ENCODE measurements at places on chromosomes 13 and 19.

DNA sequence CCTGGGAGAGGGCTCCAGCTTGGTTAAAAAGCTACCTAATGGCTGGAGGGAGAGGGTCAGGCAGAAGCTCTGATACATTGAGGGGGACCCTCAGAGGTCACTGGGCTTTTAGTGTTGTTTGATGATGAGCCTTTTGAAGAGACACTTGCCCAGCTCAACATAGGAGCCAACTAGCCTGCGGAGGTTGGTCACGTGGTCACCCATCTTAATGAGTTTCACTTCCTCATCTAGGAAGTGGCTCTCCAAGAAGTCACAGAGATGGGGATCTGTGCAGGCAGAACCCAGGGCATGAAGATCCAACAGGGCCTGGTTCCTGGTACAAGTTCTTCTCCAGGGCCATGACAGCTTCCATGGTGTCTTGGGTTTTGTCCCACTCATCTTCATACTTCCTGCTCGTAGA lies 33.4 kb downstream of the IPO5 start:
- no peak for DNase-seq

DNA sequence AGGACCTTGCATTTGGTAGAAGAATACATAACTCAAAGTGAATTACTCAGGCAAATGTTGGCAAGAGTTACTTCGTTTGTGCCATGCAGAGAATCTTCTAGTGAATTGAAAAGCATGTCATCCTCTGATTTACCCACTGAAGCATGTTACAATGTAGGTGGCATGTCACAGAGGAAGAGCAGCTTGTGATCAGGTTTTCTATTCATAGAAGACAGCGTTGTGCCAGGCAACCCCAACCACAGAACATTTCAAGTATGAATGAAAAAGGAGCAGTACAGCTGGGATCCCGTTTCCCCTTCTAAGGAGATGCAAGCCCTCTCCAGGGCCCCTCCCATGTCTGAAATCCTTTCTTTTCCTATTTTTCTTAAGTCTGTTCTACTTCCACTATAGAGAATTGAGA lies 6.0 kb upstream of the KATNAL1 start:
- DNase-seq = no peak

DNA sequence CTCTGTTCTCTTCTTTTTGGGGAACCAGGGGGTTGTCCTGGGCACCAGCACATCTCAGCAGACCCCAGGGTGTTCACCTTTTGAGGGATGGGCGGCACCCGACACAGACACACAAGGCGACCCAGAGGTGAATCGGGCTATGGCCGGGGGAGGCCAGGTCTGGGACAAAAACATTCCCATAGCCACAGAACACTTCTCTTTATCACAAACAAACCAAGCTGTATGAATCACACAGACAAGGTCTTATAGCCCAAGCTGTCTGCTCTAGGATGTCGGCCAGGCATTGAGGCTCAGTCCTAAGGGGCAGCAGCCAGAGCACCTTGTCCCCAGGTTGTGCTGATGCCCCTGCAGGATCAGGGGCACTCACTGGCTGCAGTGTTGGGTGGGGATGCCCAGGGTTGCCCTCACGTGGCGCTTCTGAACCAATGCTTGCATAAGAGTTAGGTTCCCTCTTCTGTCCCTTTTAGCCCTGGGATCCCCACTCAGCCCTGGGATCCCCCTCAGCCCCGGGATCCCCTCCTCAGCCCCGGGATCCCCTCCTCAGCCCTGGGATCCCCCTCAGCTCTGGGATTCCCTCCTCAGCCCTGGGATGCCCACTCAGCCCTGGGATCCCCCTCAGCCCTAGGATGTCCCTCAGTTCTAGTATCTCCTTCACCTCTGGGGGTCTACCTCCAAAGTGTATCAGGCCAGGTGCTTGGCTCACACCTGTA lies 26.9 kb downstream of the MAU2 start:
- DNase-seq = no peak

GRCh38 chr19:54708781-54709180 lies 15.5 kb upstream of the KIR3DL3 start:
- DNase-seq = no peak

- DNase-seq = no peak
Measured at GRCh38 chr19:13507053-13507611, 853 bp upstream of the CACNA1A start.

GRCh38 chr19:38543286-38543806 lies 74.4 kb downstream of the MAP4K1 start:
- DNase-seq = no peak

- DNase-seq = no peak
Measured at GRCh38 chr13:74747186-74747955, 613.2 kb upstream of the KLF12 start.

DNA sequence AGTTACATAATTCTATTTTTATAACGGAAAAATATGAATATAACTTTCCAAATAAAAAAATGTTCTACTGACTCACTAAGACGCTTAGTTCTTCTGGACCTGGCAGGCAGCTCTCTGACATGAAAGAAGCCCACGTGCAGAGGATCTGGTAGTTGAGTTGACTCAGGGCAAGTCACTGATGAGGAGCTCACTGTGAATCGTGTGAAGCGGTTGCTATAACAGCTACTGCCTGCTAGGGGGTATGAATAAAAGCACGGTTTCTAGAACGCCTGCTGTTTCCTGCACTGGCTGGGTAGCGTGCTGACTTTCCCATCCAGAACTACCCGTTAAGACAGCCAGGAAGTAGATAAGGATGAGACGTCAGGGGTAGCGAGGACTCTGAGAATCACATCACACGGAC lies 54.7 kb upstream of the WASF3 start:
- no peak for DNase-seq

DNA sequence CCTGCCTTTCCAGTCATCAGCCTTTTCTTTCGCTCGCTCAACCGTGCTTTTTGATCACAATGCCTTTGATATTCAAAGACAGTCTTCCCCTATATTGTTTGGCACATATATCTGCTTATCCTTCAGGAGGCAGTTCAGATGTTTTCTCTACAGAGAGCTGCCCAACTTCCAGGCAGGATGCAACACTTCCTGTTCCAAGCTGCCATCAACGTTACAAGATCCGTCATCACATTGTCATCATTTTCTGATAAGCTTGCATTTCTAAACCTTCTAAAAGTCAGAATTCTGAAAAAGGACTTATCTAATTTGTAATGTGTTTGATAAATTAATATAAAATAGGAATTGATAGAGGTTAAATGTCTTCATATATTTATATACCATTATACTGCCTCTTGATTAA lies 574.2 kb downstream of the TBC1D4 start:
- no peak for DNase-seq

DNA sequence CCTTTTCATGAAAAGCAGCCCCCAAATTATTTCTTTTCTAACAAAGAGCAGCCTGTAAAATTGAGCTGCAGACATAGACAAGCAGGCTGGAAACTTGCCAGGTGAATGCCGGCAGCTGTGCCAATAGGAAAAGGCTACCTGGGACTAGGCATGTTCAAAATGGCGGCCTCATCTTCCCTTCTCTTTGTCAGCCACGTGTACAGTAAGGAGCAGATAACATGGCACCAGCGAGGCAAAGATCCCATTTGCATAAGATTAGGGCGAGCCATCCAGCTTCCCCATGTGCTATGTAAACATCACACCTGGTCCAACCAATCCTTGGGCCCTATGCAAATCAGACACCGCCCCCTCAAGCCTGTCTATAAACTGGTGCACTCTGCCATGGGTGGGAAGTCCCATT lies 31.2 kb upstream of the CACNA1A start:
- DNase-seq = no peak

- DNase-seq = peak; percentile 12
Measured at GRCh38 chr19:8240274-8241229, 31.4 kb downstream of the CERS4 start.

GRCh38 chr13:31982540-31982939 lies 49.0 kb upstream of the FRY start:
- DNase-seq = no peak

DNA sequence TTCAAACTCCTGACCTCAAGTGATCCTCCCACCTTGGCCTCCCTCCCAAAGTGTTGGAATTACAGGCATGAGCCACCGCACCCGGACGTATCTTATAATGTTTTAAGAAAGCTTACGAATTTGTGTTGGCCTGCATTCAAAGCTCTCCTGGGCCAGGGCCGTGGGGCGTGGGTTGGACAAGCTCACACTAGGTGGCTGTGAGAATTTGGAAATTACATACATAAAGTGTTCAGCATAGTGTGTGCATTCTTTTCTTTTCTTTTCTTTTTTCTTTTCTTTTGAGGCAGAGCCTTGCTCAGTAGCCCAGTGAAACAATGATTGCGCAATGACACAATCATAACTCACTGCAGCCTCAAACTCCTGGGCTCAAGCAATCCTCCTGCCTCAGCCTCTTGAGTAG lies 2.6 kb downstream of the ZSWIM4 start:
- DNase-seq = no peak

- DNase-seq = no peak
Measured at GRCh38 chr19:48560095-48560530, 8.1 kb downstream of the SULT2B1 start.

- no peak for DNase-seq
Measured at GRCh38 chr19:5093948-5094718, 125.2 kb downstream of the KDM4B start.

- no peak for DNase-seq
Measured at GRCh38 chr19:15866636-15867035, 31.2 kb downstream of the CYP4F2 start.

DNA sequence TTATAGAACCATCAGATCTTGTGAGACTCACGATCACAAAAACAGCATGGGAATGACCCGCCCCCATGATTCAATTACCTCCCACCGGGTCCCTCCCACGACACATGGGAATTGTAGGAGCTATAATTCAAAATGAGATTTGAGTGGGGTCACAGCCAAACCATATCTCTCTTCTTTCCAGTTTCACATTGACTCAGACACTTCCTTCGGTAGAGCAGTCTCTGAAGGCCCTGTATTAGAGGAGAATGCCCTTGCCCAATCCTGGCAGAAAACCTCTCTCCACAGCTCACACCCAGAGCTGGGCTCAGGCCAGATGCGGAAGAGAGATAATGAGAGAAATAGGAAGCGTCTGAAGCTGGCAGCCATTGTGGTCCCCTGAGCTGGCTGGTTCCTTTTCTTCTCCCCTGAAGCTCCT lies 72.4 kb upstream of the CLDN10 start:
- no peak for DNase-seq

- no peak for DNase-seq
Measured at GRCh38 chr19:18208098-18208951, 4.5 kb upstream of the RAB3A start.

- DNase-seq = no peak
Measured at GRCh38 chr19:2719920-2720776, 1.0 kb downstream of the DIRAS1 start.

DNA sequence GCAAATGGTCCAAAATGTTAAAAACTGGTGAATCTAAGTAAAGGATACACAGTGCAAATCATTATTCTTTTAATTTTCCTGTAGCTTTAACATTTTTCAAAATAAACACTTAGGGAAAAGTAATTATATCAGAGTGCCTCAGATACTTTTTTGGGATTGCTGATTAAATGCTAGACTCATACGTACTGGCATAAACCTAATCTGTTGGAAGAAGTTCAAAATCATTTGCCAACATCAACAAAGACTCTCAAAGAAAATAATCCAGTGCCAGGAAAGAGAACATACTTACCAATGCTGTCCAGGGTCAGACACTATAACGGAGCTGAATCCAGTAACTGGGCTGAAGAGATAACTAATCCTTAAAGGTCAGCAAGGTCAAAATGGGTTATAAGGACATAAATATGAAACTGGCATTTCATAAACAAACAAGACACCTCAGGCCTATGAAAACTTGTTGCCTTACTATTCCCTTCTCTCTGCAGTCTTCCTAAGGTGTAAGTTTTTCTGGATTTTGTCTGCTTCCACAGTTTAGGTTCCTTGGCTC lies 3.3 kb upstream of the ZNF420 start:
- DNase-seq = no peak

DNA sequence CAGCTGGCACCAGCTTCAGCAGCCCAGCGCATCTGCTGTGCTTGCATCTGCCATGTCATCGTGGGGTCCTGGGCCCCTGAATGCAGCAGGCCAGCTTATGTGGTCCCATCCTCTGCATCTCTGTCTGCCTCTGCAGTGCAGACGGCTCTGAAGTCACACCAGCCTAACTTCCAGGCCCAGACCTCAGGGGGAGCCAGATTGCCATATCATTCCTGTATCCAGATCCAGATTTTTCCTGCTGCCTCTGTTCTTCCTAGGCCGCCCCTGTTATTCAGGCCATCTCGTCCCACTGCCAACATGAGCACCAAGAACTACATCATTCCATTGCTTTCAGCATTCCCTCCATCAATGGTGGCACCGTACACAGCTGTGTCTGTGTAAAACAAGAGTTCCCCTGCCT lies 571.6 kb downstream of the UQCRFS1 start:
- no peak for DNase-seq

DNA sequence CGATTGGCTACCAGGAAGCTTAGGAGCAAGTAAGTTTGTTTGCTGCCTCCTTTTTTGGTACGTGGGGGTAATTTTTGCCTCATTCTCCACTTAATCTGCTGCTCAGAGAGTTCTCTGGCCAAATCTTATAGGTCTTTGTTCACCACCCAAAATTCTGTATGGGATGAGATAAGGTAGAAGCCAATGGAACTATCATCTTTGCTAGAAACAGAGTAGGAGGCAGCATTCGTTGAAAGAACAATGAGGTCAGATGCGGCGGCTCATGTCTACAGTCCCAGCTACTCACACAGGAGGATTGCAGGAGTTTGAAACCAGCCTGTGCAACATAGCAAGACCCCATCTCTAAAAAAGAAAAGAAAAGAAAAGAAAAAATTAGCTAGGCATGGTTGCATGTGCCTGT lies 5.0 kb upstream of the DNAAF3 start:
- no peak for DNase-seq

DNA sequence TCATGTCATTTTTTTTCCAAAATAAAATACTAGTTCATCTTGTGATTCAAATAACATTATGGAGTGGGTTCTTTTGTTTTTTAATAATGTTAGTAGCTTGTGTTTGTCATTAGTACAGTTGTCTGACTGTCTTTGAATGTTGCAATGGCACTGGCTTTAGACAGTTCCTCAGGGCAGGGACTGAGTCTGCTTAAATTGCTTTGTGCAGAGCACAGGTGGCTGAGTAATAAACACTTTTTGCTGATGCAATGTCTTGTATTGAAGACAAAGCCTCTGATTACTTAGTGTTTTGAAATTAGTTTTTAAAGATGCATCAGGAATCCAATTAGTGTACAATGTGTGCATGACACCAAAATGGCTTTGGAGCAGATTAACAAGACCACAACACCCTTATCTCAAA lies 88.7 kb upstream of the PCDH9 start:
- DNase-seq = no peak

- DNase-seq = no peak
Measured at GRCh38 chr19:23699521-23699860, 12.5 kb upstream of the ZNF675 start.

DNA sequence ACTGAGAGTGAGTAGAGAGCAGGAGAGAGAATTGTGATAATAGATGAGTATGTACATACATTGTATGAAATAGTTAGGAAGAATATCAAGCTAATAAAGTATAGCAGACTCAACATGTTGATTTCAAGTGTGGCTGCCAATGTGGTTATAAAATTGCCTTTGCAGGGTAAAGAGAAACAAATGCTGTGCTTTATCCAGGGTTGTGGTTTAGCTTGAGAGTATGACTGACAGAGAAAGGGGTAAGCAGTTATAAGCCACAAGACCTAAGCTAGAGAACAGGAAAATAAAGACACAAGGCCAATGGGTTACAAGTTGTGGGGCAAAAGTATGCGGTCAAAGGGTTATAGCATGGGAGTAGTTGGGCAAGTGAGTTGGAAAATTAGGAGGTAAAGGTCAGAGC lies 1217.5 kb downstream of the DIAPH3 start:
- no peak for DNase-seq

- no peak for DNase-seq
Measured at GRCh38 chr13:56980856-56981255, 159.9 kb upstream of the PRR20A start.
